ENCODE measurements at places on chromosomes 2 and 18.

- no peak for DNase-seq
Measured at GRCh38 chr2:240226672-240227537, 86.4 kb upstream of the OTOS start.

DNA sequence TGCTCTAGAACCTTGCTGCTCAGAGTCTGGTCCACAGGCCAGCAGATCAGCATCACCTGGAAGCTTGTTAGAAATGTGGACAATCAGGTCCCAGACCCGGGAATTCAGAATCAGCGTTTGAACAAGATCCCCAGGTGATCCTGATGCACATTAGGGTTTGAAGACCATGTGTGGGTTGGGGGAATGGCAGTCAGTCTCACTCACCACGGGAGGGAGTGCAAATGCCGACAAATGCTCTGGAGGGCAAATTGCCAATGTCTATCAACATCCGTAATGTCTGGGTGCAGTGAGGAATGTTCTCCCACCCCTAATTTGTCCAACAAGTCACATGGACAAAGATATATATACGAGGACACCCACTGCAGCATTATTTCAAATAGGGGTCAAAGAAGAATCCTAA lies 34.5 kb downstream of the INPP5D start:
- DNase-seq = no peak

- DNase-seq = no peak
Measured at GRCh38 chr2:63425606-63426005, 162.7 kb downstream of the WDPCP start.

- no peak for DNase-seq
Measured at GRCh38 chr18:63264871-63265270, 54.7 kb downstream of the BCL2 start.

DNA sequence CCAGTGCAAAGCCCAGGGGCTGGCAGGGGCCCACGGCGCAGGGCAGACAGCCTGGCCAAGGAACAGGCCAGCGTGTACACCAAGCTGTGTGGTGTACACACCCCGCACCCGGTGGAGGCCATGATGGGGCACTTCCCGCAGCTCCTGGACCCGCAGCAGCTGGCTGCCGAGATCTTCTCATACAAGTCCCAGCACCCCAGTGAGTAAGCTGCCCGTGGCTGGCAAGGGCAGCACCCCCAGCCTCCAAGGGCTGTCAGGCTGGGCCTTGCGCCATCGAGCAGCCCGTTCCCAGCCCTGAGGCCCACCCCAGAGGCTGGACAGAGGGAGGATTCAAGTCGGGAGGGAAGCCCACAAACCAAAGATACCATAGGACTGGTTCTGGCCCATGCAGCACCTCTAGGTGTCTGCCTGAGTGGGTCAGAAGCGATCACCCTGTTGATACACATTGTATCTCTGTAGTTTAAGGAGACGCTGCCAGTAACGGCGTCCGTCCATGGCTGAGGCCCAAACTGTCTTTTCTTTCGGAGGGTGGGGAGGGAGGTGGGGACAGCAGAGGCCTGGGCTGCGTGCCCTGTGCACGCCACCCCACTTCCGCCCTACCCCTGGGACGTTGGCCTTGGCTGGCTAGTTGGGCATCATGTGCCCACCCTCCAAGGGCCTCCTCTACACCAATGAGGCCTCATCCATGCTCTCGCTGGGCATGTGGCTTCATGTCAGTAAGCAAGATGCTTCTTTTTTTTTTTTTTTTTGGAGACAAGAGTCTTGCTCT lies 16.8 kb upstream of the MTERF4 start:
- no peak for DNase-seq

DNA sequence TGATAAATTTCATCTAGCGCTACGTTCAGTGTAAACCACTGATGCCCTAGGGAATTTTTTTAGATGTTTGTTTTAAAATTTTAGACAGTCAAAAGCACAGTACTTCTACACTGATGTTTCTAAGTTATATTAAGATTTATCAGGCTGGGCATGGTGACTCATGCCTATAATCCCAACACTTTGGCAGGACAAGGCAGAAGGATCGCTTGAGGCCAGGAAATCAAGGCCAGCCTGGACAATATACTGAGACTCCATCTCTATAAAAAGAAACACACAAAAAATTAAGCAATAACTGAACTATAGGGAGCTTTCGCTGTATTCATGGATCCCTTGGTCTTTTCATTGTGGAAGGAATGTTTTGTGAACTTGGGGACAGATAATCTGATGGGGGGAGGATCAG lies 50.6 kb upstream of the MAPRE2 start:
- DNase-seq = no peak
